ENCODE measurements at places on chromosomes 6 and 20.

GRCh38 chr6:142013287-142013686 lies 119.4 kb upstream of the GJE1 start:
- DNase-seq, result no peak

DNA sequence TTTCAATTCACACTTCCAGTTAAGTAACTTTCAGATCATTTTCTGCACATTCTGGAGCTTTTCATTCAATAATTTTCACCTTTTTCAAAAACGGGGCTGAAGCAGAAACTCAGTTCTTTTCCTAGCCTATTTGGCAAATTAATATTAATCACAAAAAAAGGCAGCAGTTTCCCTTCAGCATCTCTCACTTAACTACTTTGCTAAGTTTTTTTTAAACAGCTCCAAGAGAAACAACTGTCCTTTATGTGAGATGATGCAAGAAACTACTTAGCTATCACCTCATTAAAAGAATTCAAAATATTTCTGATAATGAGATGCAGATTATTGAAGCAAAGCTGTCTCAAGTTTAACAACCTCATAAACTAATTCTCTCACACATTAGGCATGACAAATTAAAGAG lies 11.8 kb downstream of the CASS4 start:
- no peak for DNase-seq

GRCh38 chr6:118285791-118286190 lies 262.3 kb upstream of the PLN start:
- DNase-seq, result no peak

DNA sequence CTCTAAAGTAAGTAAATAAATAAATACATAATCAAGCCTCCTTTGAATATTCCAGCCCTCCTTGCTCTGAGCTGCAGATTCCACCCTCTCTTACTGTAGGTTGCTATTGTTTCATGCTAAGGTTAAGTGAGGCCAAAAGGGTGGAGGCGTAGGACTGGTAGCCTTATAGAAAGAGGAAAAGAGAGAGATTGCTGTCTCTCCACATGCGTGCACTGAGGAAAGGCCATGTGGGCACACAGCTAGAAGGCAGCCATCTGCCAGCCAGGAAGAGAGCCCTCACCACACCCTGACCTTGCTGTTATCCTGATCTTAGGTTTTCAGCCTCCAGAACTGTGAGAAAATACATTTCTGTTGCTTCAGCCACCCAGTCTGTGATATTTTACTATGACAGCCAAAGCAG lies 87.4 kb upstream of the SHLD1 start:
- DNase-seq, result no peak
